Activated CD4-positive, alpha-beta memory T cell treated with anti-CD3 and anti-CD28 coated beads for 36 hours (primary cell): ENCODE measurements at places on chromosomes 5 and 9.

GRCh38 chr5:169354921-169355320 is 54.0 kb upstream of the SLIT3 start:
- DNase-seq: no peak

DNA sequence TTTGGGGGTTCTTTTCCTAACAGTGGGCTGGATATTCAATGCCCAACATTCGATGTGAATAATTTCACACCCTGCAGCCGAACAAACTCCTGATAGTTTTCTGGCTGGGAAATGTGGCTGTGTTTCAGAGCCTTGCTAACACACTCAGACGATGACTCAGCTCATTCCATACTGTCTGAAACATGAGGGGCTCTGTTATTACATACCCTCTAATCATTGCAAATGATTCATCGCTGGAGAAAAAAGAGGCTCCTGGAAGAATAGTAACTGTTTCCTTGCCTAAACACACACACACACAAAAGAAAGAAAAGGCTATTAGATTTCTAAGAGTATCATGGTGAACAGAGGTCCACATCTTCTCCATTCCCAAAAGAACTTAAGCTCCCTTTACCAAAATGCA is 75.8 kb downstream of the OXCT1 start:
- DNase-seq: no peak

DNA sequence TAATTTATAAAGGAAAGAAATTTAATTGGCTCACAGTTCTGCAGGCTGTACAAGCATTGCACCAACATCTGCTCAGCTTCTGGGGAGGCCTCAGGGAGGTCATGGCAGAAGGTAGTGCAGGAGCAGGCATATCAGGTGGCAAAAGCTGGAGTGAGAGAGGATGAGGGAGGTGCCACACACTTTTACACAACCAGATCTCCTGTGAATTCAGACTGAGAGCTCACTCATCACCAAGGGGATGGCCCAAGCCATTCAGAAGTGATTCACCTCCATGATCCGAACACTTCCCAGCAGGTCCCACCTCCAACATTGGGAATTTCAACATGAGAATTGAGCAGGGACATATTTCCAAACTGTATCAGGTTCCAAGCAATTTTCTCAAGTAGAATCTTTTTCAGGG is 84.7 kb upstream of the BRINP1 start:
- no peak for DNase-seq

DNA sequence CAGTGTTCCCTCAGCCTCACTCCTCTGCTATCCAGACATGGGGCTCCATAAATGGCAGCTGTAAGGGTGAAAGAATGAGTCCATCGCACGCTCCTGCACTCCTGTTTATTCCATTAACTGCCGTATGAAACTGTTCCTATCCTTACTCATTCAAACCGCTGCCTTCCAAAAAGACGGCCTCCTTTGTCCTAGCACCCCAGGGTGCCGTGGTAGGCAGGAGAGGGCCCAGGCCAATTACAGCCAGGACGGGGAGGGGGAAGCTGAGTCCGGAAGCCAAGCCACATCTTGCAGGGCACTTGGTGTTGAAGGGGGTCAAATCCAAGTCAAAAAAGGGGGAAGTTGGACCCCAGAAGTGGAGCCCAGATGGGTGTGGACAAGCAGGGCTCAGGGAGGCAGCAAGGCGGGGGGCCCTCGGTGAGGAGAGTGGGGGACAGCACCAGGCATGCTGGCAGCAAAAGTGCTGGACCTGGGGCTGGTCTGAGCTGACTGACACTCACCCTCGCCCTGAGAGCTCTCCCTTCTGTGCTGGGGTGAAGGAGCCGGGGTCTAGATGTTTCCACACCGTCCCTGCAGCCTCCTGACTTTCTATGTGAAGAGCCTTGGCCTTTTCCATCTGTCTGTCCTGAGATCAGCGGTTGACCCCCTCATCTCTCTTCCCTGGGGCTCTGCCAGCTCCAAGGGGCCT is 63.3 kb downstream of the COL23A1 start:
- no peak for DNase-seq

GRCh38 chr5:143573568-143574170 is 170.2 kb upstream of the NR3C1 start:
- no peak for DNase-seq

- peak; percentile 93 for DNase-seq
These were observed 613 bp upstream of the TMEM267 start for GRCh38 chr5:43484106-43484849.

GRCh38 chr9:95116002-95116807 is 201.3 kb downstream of the FANCC start:
- DNase-seq: no peak

GRCh38 chr5:75551471-75551870 is 39.8 kb downstream of the POLK start:
- no peak for DNase-seq

DNA sequence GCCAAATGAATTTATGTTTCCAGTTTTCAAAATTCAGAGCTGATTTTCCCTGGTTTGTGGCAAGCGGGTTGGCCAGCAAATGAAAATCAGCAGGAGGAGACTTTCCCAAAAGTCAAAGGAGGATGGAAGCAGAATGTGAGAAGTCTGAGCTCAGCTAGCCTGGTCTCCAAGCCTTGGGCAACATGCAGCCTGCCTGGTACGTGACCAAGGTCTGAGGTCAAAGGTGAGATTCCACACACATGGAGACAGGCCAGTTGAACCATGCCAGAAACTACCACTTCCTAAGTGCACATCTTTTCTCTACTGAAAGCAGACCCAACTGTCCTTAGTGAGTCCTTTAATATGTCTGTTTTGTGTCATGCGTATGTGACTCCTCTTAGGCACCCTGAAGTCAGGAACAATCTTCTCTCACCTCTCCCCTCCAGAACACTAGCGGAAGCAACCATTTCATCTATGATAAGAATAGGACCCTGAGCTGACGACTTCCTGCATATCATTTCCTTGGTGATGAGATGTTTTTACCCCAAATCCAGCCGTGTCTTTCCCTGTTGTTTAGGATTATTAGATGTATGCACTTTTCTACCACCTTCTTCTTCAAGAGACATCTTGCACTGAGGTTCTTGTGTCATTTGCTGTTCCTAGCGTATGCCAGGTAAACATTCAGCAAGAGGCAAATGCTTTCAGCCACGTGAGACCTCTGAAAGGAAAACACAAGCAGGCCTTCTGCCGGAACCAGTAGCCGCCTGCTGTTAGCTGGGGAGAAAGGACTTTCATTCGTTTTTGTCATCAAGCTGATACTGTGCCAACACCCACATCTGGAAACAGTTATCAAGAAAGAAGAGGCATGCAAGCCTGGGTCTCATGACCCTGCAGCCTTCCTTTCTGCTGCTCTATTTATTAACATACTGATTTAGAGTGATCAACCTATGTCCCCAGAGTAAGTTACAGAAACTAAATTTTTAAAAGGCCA is 9.7 kb upstream of the TGFBI start:
- DNase-seq: no peak

- DNase-seq: no peak
These were observed 522.2 kb downstream of the CSNK1G3 start for GRCh38 chr5:124034083-124034700.

GRCh38 chr5:43315263-43315662 is 2.1 kb upstream of the HMGCS1 start:
- DNase-seq: peak; percentile 66

- peak; percentile 43 for DNase-seq
These were observed 1.4 kb downstream of the NDUFA8 start for GRCh38 chr9:122158202-122158601.

- no peak for DNase-seq
These were observed 128.3 kb upstream of the CCNH start for GRCh38 chr5:87541033-87541432.

DNA sequence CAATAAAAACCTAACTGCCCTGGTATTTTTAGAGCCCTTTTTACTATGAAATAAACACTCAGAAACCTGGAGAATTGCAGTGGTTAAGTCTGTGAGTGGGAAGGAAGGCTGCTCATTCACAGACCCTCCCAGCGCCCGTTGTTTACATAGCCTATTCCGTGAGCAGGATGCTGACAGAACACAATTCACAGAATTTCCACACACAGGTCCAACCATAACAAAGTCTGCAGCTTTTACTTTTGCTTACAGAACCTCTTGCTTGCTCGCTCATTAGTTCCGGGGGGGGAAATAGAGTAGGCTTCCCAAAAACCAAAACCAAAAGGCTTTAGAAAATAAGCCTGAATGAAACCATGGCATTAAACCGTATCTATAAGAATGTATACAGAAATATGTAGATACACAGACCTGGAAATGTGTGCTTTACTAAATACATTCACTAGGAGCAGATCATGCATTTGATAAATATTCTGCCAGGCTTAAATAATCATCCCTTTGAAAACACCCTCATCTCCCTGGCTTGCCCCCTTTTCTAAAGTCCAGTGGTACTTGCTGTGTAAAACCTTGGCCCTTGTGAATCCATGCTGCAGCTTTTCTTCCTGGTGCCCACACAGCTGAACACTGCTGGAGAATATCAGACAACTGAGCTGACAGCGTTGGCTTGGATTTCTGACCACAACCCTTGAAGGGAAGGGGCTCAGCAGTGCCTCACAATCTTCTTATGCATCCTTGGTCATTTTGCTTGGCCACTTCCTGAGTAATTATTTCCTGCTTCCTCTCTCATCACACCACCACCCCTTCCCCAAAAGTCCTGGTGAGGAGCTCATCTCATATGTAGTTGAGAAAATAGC is 128.0 kb downstream of the FANCC start:
- peak; percentile 17 for DNase-seq
